ENCODE measurements at places on chromosomes 5 and 9.
A peak's percentile ranks its signal among the peaks of the same experiment; 100 is the strongest.

- no peak for DNase-seq
These were observed 11.9 kb downstream of the LCN9 start for GRCh38 chr9:135674977-135675376.

DNA sequence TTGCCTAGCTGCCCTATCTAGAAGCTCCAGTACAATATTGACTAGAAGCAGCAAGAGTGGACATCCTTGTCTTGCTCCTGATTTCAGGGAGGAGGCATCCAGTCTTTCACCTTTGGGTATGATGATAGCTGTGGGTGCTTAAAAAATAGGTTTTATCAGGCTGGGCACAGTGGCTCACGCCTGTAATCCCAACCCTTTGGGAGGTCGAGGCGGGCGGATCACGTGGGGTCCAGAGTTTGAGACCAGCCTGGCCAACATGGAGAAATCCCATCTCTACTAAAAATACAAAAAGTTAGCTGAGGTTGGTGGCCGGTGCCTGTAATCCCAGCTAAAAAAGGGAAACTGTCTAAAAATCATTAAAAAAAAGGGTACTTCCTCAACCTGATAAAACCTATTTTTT lies 2.0 kb upstream of the CAMSAP1 start:
- no peak for DNase-seq

DNA sequence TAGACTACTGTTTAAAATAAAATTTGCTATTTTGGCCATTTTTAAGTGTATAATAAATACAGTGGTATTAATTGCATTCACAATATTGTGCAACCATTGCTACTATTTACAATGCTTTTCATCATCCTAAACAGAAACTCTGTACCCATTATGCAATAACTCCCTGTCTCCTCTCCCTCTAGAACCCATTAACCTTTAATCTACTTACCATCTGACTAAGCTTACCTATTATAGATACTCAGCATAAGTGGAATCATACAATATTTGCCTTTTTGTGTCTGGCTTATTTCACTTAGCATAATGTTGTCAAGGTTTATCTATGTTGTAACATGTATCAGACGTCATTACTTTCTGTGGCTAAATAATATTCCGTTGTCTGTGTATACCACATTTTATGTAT lies 25.9 kb downstream of the CD14 start:
- DNase-seq: no peak

DNA sequence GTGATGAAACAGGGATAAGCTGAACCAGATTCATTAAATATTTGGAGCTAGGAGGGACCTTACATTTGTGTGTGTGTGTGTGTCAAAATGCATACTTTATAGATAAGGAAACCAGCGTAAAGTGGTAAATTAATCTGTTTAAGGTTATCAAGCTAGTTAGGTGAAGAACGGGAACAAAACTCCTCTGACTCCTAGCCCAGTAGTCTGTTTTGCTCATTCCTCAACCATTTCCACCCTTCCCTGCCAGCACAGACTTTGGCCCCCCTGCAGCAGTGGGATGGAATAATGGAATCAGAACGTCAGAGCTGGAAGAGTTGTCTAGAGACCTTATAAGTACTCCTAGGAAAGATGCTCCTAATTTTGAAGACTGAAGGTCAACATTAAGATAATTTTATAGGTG lies 6.5 kb downstream of the AGXT2 start:
- no peak for DNase-seq

GRCh38 chr5:75142566-75143136 lies 90.3 kb upstream of the GCNT4 start:
- DNase-seq: no peak

DNA sequence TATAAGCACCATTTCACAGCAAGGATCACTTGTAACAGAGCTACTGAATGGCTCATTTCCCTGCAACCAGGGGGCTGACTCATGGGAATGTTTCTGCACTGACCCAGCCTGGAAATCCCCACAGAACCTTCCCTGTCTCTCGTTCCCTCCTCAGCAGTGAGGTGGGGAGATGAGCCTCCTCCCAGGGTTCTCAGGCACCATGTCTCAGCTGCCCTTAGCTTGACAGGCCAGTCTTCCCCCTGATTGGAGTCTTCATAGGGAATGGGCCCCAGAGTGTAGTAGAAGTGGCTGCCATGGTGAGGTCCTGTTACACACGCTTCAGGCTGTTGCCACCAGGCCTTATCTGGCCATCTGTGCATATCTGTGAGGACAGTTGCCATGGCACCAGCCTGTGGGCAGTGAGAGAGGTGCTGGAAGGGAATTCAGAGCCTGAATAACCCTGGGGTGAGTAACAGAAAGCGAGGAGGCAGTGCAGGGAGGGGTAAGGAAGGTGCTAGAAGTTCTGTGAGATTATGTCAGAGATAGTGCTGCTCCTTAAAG lies 324.4 kb downstream of the ENC1 start:
- DNase-seq: peak; percentile 20

DNA sequence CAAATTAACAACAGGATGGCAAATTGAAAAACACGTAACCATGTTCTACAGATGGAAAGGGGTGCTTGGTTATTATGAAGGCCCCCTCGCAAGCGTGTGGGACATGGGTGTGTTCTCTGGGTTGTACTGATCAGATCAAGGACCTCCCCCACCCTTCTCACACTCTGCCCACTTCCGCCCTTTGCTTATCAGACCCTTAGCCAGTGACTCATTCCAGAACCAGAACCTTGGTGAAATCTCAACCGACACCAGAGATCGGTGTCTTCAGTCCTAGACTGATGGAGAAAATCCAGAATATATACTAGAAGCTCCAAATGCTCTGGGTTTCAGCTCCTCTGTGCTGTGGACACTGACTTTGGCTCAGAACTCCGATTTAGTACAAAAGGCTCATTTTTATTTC lies 64.9 kb downstream of the PTTG1 start:
- DNase-seq: no peak

Measured in uterus (tissue), 4 donors.